ENCODE measurements at places on chromosomes 11 and 22.

DNA sequence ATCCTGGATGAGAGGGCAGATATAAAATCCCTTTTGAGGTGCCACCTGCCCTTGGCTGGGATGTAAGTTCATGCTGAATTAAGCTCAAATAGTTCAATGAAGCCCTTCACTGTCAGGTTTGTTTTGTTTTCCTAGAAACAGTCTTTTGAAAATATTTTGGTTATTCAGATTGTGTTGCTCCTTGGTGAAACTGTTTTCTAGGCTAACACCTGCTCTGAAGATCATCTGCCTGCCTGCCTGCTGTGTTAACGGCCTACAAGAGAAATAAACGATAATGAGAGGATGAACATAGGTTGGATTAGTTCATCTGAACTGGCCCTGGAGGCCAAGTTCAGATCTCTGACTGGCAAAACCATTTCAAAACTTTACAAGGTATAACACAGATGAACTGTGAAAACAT, 67.4 kb downstream of the ZBTB44 start:
- no peak for DNase-seq

GRCh38 chr11:43135966-43136534, 175.7 kb upstream of the API5 start:
- DNase-seq: no peak

DNA sequence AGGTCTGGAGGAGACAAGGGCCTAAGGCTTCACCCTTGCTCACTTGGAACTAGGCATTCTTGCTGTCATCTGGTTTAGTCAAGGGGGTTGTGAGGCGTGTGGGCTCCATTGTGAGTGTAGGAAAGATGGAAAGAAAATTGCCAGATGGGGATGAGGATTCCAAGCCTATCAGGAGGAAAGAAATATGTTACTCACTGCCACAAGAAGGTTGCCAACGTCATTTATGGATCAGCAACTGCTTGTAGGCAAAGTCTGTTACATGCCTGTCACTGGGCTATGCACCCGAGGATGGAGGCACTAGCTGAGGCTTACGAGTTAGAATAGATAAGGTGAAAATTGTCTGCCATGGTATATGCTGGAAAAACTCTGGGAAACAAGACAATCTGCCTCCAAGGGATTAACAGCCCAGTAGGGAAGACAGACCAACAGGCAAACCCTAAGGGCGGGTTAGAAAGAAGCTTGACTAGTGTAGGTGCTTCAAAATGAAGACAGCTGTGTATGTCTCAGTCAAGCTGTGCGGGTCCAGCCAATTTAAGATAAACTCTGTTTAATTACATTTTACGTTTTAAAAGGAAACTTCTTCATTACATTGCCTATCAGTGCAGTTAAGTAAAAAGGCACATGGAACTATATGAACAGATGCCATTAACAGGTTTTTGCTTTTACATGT, 47.4 kb downstream of the SNX19 start:
- no peak for DNase-seq

GRCh38 chr11:61785837-61786402, 6.5 kb downstream of the TMEM258 start:
- DNase-seq: no peak
